ENCODE measurements at places on chromosomes 4 and X. TPM values are rescaled to one million over a fixed set of nuclear protein-coding genes. Genes with fewer than 3 reads are reported as not detected.

The DNAAF6 gene
- total RNA-seq, result not detected

The CT45A3 gene
- total RNA-seq, result not detected

The IQCM gene
- not detected for total RNA-seq

The XK gene
- total RNA-seq, result under 0.01 TPM

The TACR3 gene
- total RNA-seq, result not detected

The VCX2 gene
- total RNA-seq, result not detected
